ENCODE measurements at places on chromosomes 4 and X.

DNA sequence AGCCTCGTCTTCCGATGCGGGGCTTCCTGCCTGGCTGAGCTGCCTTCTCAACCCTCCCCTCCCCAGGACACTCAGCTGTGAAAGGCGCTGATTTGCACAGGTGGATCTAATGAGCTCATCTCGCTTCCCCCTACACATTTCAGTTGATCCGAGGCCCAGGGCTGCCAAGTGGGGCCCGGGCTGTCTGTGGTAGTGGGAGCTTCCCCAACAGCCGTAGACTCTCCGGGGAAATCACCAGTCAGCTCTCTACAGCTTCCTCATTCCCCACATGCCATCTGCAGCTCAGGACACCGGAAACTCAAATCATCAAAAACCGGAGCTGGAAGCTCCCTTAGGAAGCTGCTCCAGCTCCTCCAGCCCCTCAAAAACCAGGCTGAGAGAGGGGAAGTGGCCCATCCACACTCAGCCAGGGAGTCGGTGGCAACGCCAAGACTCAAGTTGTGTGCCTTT, 56.2 kb downstream of the SMIM20 start:
- no peak for DNase-seq

DNA sequence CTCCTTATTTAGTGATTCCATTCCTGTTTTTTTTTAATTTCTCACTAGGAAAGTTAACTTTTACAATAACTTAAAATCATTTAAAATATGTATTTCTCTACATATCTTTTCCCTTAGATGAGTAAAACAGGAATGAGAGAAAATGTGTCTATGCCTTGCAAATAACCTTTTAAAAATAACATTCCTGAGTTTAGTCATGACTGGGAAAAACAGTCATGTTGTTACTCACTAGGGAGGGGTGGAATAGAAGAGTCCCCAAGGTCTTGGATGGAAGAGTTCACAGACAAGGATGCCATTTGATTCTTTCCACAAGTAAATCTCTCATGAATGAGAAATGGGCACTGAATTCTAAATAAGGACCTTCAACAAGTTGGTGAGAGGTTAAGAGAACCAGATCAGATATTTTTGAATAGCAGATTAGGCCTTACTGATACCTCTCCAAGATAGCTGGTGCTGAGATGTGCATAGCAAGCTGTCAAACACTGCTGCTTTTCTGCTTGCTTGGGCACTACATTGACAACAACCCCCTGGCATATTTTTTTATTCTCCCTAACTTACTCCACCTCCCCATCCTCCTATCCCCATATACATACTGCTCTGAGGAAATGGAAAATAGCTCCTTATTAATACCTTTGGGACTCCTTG, 25.1 kb downstream of the UGDH start:
- DNase-seq, result no peak

- no peak for DNase-seq
Observed at GRCh38 chr4:40317916-40318658, 17.0 kb upstream of the CHRNA9 start.

- DNase-seq, result no peak
Observed at GRCh38 chrX:155662282-155662681, 49.5 kb upstream of the TMLHE start.

GRCh38 chr4:78809928-78810835, 34.0 kb downstream of the BMP2K start:
- DNase-seq, result no peak

DNA sequence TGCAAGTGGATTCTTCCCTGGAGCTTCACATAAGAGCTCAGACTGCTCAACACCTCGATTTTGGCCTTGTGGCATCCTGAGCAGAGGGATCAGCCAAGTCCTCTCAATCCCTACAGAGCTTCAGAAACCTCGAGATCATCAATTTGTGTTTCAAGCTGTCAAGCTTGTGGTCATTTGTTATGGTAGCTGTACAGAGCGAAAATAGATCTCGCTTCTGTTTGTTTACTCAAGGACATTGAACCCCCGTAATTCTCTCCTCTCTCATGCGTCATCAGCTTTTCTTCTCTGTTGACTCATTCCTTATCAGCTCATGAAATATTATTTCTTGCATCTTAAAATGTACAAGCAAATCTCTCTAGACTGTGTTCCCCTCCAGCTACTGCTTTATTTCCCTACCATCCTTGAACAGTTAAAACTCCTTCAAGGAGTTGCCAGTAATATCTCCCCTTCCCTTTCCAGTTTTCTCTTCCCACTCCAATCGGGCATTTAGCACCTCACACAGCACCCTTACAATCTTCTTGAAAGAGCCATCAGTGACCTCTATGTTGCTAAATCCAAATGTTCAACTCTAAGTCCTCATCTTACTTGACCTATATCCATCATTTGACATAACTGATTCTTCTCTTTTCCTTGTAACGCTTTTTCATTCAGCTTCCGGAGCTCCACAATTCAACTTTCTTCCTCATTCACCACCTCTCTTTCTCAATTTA, 106.2 kb upstream of the FAT1 start:
- DNase-seq, result no peak

GRCh38 chr4:138655985-138656384, 359.6 kb upstream of the NOCT start:
- DNase-seq, result no peak

DNA sequence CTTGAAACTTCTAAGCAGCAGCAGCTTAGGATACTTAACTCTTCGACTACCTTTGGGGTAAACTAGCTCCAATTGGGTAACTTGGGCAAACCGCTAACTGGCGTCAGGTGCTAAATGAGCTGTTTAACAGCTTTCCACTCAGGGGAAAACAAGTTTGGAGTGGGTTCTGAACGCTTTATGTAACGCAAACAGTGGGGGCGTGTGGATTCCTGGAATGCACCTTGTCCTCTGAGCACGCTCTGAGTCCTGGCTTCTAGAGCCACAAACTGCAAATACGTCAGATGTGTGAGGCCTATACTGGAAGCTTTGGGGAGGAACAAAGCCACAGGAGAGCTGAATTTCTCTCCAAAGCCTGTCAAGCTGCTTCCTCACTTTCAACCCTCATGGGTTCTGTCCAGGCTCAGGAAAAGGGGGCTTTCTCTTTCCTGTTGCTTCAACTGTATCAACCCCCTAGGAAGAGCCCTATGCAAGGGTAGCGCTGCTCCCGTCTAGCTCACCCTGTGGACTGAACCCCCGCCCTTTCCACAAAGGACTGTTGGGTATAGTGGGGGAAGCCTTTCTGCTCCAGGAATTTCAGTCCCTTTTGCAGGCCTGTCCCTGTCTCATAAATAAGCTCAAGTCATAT, 4.5 kb upstream of the WDR1 start:
- DNase-seq, result no peak

GRCh38 chrX:10048076-10048475, 80.9 kb downstream of the CLDN34 start:
- no peak for DNase-seq

- no peak for DNase-seq
Observed at GRCh38 chr4:125760201-125760819, 445.6 kb downstream of the FAT4 start.

DNA sequence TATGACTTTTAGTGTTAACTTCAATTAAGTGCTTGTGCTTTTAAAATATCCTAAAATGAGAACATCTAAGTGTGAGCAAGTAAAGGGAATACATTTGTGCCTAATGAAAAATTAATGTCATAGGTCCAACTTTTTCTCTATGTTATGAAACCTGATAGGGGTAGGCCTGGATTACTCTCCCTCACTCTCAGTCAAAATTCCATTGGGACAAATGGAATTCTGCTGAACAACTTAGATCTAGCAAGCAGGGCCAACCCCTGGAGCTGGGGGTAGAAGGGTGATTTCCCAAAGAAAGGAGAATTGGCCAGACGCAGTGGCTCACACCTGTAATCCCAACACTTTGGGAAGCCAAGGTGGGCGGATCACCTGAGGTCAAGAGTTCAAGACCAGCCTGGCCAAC, 67.4 kb downstream of the EDNRA start:
- DNase-seq, result no peak

GRCh38 chr4:160403081-160403480, 1300.2 kb downstream of the RAPGEF2 start:
- no peak for DNase-seq

- DNase-seq, result no peak
Observed at GRCh38 chrX:47297874-47298273, 65.1 kb downstream of the USP11 start.

- DNase-seq, result no peak
Observed at GRCh38 chr4:41012293-41012692, 202.0 kb downstream of the APBB2 start.

DNA sequence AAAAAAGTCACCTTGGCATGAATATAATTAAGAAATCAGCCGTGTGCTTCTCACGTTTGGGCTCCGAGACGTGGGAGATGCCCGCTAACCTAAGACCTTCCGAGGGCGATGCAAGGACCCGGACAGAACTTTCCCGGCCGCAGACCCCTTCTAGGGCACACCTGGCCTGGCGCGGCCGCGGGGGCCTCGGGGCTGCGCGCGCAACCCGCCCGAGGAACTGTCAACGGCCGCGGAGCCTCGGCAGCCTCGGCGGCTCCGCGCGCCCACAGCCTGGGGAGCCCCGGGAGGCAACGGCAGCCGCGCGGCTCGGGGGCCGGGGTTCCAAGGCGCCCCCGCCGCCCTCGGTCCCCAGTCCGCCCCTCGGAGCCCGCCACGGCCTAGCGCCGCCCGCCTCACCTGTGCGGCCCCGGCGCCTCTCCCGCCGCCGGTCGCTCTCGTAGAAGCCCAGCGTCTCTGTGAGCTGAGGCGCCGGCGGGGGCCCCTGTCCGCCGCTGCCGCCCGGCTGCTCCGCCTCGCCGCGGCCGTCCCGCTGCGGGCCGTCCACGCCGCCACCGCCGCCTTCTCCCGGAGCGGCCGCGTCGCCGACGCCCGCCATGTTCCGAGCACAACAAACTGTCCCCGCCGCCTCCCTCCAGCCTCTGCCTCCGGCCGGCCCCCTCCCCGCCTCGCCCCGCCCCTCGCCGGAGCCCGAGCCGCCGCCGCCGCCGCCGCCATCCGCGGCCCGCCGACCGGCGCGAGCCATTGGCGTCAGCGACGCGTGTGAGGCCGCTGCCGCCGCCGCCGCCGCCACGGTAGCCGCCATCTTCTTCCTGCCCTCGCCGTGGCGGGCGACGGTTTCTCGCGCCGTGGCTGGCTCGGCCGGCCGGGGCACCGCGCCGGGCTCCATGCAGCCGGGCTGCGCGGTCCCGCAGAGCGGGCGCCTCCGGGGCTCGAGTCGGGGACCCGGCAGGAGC, at the start of gene TAPT1:
Gene TAPT1 (minus strand): TSS at position 609 of the 953 bp plus-strand sequence. CDS start 14 bp downstream, at position 595.
- DNase-seq, result peak; percentile 60

- no peak for DNase-seq
Observed at GRCh38 chrX:152600853-152601633, 36.7 kb upstream of the GABRQ start.

DNA sequence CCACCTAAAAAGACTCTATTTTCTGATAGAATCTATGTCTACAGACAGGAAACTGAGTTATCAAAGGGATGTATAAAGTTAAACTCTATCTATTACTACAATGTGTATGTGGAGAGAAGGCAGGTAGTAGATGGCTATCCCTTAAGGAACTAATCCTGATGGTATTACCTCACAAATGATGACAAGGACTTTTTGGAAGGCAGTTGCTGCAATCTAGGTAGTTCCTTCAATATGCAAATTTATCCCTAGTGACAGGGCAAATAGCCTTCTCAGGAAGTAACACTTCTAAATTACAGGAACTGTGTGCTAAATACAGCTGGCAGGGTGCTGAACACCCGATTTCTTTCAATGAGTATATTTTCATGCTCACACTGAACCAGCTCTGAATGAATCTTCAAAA, 177.4 kb downstream of the COL25A1 start:
- DNase-seq, result no peak

DNA sequence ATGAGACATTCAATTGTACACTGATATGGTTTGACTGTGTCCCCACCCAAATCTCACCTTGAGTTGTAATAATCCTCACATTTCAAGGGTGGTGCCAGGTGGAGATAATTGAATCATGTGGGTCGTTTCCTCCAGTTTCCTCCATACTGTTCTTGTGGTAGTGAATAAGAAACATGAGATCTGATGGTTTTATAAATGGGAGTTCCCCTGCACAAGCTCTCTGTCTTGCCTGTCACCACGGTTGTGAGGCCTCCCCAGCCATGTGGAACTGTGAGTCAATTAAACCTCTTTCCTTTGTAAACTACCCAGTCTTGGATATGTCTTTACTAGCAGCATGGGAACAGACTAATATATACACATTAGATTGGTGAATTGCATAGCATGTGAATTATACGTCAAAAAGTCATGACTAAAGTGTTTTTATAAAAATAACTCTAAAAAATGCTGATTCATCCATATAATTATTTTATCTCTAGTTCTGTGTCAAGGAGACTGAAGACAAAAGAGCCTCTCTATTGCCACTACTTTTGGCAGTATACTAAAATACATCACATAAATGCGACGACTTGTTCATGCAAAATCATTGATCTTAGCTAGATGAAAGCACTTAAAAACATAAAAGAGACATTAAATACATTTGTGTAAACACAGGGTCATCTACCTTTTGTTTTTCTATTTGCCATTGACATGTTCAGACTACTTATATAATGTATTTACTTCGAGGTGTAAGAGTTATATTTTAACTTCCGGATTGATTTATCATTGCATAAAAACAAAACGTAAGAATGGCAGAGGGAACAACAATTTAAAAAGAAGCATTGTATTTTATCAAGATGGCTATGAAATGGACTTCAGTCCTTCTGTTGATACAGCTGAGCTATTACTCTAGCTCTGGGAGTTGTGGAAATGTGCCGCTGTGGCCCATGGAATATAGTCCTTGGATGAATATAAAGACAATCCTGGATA, 50.1 kb downstream of the YTHDC1 start:
- no peak for DNase-seq

GRCh38 chr4:137678796-137679195, 146.5 kb upstream of the PCDH18 start:
- no peak for DNase-seq

DNA sequence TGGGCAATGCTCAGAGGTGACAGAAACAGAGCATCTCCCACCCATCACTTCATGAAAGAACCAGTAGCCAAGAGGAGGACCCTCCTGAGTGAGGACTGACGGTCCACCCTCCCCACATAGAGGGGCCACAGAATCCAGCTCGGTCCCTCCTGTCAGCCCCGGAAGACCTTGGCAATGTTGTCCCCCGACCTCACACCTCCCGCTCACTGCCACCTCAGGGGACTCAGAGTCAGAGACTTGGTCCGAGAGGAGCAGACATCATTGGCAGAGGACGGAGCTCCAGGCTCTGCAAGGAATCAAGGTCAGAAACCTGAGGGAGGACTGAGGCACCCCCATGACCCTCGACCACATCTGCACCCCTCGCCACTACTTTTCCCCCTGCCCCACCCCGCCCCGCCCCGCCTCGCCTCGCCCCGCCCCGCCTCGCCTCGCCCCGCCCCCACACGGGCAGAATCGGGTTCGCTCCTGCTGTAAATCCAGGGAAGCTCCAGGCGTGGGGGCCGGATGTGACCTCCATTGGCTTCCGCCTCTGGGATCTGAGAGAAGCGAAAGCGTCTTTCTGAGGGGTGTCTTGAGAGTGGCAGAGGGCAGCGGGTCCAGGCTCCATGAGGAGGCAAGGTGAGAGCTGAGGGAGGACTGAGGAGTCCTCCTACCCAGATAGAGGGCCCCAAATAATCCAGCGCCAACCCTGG, at the start of gene MAGEA11:
Gene MAGEA11 (plus strand): TSS at position 516 of the 692 bp plus-strand sequence. CDS start 1,100 bp downstream, outside the sequence.
- DNase-seq, result no peak

DNA sequence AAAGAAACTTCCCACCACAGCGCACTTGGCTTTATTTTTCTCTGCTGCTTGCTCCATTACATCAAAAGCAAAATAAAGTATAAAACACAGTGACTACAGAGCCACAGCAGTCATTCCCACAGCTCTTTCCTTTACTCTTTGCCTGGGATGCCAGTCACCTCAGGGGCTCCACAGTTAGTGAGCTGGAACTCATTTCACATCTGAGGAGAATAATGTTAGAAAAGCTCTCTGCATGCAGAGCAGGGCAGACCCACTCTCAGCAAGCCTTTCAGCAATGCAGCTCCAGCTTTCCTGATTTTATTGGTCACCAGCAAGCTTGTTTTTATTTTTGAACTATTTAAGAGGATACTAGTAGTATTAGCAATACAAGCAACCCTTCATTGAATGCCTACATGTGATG, 13.8 kb downstream of the GRXCR1 start:
- DNase-seq, result no peak
